ENCODE measurements at places on chromosomes 12 and 14. TPM values are rescaled to one million over a fixed set of nuclear protein-coding genes. Genes with fewer than 3 reads are reported as not detected.
A peak's percentile ranks its signal among the peaks of the same experiment; 100 is the strongest.

- no peak for DNase-seq
These were observed 87.0 kb downstream of the ITPK1 start for GRCh38 chr14:93028724-93029076.

DNA sequence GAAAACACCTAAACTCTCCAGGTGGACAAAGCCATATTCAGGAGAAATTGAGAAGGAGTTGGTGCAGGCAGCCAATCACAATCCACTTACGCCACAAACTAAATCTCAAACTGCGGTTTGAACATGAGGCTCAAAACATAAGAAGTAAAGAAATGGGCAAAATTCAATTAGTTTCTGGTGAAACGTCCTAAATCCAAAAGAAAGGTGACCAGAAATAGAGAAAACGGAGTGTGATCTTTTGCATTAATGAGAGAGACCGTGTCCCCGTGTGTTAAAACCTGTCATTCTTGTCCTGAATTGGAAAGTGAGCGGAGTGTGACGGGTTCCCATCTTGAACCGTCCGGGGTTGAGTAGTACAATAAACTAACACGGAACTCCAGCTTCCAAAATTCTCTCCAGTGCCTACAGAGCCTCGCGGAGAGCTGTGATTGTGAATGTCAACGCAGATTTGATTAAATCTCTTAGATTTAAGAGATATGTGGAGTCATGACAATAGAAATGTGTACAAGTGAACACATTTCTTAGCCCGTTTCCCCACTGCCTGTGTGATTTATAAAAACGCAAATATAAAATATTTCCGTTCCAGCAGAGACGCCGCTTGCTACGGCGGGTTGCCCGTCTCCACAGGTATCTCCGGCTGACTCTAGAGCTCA lies 595 bp upstream of the METAP2 start:
- DNase-seq: no peak

P2RX2 gene
- not detected for total RNA-seq

GRCh38 chr12:6958609-6959057 lies 7.5 kb downstream of the PTPN6 start:
- DNase-seq: no peak

SRGAP1 gene
- total RNA-seq: 16.0 TPM

- DNase-seq: no peak
These were observed 160.2 kb downstream of the DAD1 start for GRCh38 chr14:22428700-22429291.

- no peak for DNase-seq
These were observed 991.9 kb downstream of the FLRT2 start for GRCh38 chr14:86521843-86522242.

- DNase-seq: no peak
These were observed 886.3 kb upstream of the SEL1L start for GRCh38 chr14:82419933-82420332.

- no peak for DNase-seq
These were observed 9.3 kb downstream of the ANKRD33 start for GRCh38 chr12:51897181-51897580.

GRCh38 chr12:94010307-94010706 lies 138.1 kb upstream of the PLXNC1 start:
- DNase-seq: no peak

- DNase-seq: no peak
These were observed 19.4 kb downstream of the OTOGL start for GRCh38 chr12:80118565-80119324.

- no peak for DNase-seq
These were observed 159.3 kb downstream of the PDE3A start for GRCh38 chr12:20527417-20528163.

LGR5 gene
- total RNA-seq: 2.3 TPM

RPAP3 gene
- 25.8 TPM for total RNA-seq

- no peak for DNase-seq
These were observed 1155.2 kb downstream of the TMEM121 start for GRCh38 chr14:106681568-106681967.

GRCh38 chr12:11798006-11798708 lies 148.7 kb downstream of the ETV6 start:
- DNase-seq: no peak

RAB3IP gene
- total RNA-seq: 15.7 TPM

DNA sequence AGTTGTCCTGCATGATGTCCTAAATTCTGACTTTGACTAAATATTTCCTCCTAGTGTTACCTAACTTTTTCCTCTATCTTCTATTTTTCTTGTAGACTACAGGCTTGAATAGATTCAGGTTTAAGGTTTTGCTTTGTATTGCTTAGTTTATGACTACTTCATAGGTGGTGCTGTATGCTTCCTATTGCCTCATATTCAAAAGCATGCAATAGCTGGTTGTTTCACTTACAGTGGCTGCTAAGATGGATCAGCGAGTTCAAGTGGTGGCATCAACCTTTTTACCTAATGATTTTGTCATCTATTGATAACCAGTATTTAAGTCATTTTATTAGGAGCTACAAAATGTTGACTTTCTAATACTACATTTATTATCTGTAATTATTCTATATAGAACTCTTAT lies 36.3 kb upstream of the BICD1 start:
- no peak for DNase-seq

GRCh38 chr12:38646146-38646545 lies 259.2 kb downstream of the CPNE8 start:
- DNase-seq: no peak

DNA sequence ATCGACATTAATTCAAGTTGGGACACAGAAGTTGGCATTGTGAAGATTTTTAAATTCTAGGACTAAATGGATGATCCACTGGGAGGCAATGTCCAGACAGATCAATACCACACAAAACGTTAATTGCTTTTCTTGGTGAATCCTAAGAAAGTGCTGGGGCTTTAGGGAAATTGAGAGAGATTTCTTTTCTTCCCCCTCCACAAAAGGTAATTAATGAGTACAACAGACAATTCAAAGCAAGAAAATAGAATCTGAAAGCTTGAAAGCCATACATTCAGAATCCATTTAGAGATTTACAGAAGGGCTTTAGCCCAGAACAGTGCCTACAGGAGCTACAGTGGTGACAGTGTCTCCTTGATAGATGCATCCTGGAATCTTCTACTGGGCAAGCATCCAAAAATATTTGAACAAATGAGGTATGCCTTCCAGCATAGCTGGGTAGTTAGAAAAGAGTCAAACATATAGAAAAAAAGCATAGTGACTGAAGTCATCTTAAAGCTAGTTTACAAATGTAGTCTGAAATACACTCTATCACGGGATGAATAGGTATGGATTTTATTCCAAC lies 718.1 kb downstream of the DIO2 start:
- DNase-seq: no peak

DNA sequence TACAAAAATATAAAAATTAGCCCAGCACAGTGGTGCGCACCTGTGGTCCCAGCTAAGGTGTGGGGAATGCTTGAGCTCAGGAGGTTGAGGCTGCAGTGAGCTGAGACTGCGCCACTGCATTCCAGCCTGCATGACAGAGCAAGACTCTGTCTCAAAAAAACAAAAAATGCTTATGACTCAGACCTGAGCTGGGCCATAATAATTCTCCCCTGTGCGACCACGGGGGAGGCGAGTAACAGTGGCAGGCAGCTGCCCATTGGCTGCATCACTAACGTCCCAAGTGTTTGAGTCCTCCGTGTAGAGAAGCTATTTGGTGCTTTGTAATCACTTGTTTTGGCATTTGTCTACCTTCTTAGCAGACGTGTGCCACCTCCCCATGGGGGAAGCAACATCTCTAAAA lies 24.9 kb downstream of the PSMC1 start:
- no peak for DNase-seq

DNA sequence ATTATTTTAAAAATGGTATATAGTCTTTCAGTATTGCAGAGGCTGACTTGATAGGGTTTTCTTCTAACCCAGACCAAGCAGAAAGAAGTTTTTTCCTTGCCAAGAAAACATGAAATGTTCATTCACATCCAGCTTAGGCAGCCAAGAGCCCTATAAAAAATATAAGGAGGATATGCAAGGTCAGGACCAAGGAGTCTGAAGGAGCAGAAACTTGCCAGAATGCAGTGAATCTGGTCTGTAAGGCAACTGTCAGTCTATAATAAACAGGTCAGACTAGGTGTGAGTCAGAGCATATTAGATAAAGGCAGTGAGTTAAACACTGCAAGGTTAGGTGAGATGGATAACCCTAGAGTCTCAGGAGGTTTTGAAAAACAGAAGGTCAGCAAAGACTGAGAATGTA lies 645.5 kb downstream of the C12orf50 start:
- no peak for DNase-seq

DPF3 gene
- total RNA-seq: 2.9 TPM

DNA sequence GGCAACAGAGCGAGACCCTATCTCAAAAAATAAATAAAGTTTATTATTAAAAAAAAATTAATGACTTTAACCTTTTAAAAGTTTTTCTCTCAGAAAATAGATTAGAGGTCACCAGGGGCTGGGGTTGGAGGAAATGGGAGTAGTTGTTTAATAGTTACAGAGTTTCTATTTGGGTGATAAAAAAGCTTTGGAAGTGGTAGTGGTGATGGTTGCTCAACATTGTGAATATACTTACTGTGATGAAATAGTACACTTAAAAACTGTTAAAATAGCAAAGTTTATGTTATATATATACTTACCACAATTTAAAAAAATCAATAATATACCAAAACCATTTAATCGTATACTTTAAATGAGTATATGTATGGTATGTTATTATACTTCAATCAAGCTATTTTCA lies 59.6 kb downstream of the ARL6IP4 start:
- DNase-seq: no peak

- DNase-seq: no peak
These were observed 82.0 kb downstream of the BTG1 start for GRCh38 chr12:92063641-92064040.

ARF3 gene
- 112 TPM for total RNA-seq

- no peak for DNase-seq
These were observed at the start of gene TMEM52B for GRCh38 chr12:10178821-10179220. TMEM52B (plus strand) TSS chr12:10179032; CDS start chr12:10179575, 543 bp downstream.

- no peak for DNase-seq
These were observed 56.9 kb downstream of the TAOK3 start for GRCh38 chr12:118315821-118316220.

- no peak for DNase-seq
These were observed 3.3 kb downstream of the NRXN3 start for GRCh38 chr14:78173346-78174035.

GRCh38 chr12:126915309-126915708 lies 1351.7 kb upstream of the TMEM132C start:
- no peak for DNase-seq

- no peak for DNase-seq
These were observed 2.9 kb downstream of the KRT8 start for GRCh38 chr12:52901715-52902541.

DNA sequence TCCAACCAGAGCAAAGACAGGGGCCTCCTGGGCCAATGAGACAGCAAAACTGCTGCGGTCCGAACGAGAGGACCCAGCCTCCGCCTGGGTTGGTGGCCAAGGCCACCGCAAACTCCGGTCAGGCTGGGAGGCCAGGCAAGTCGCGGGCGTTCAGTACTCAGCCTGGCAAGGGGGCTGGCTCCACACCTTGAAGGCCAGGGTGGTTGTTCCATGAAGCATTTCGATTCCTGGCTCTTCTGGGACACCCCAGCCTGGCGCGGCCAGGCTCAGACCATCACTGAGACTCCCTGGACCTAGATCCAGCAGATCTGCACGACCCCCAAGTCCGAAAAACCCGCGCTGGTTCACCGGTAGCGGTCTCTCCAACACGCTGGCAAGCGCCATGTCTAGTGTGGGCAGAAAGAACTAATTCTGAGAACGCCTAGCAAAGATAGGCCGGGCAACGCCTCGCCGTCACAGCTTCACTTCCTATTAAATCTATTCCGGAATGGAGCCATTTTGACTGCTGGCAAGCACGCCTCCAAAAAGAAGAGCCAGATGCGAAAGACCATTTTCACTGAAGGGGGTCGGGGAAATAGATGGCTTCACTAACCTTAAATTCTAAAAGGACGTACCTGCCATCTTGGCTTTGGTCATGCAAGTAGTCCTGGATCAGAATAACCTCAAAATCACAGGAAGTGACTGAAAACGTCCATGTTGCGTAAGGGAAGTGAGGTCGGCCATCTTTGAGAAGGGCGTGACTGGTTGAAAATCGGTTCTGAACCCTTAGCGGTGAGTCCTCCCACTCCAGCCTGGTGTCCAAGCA lies at the start of gene PSMB5:
TSS of gene PSMB5 (minus strand) at position 403 of the 805 bp plus-strand sequence. CDS start at position 384, 19 bp downstream.
- peak; percentile 91 for DNase-seq

DNA sequence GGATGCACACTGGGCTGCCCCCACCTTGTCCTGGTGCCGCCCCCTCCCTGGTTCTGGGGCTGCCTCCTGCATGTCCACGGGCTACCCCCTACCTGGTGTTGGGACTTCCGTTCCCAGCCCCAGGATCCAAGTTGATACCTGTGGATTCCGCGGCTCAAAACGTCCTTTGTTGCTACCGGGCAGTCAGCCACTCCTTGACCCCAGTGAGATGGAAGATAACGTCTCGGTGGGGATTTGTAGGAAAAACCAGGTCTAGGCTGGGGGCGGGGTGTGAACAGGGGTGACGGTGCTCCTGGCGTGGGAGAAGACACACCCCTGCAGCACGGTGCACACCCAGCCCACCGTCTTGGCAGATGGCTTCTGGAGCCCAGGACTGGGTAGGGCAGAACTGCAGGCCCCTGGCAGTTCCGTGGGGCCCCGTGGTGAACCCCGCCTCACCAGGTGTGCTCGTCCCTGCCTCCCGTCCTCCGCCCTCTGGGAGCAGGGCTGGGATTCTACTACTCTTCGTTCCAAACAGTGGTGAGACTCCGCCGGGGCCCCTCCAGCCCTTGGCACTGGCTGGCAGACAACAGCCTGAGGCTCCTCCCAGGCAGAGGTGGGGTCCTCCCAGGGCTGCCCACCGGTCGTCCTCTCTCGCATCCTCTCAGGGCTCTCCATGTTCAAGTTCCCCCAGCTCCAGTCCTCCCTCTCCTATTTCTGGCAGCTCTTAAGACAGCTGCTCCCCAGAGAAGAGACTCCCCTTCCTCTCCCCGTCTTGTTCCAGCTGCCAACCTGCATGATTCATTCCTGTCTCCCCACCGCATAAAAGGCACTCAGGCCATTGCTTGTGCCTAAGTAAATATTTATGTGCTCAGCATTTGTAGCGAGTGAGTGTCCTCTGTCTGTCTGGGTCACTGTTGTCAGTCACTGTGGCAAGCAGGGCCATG lies 75.5 kb downstream of the FBXL14 start:
- no peak for DNase-seq

- peak; percentile 63 for DNase-seq
These were observed at the start of gene ACVRL1 for GRCh38 chr12:51907083-51907855. ACVRL1 (plus strand) TSS chr12:51907504; CDS start chr12:51912475, 4,971 bp downstream.

- DNase-seq: no peak
These were observed 246.7 kb downstream of the PAWR start for GRCh38 chr12:79444089-79444488.

RASSF9 gene
- total RNA-seq: 8.5 TPM

- DNase-seq: no peak
These were observed 173.1 kb upstream of the RTL1 start for GRCh38 chr14:101076451-101077198.

GPRC5D gene
- total RNA-seq: not detected

- no peak for DNase-seq
These were observed 72.0 kb downstream of the CHGA start for GRCh38 chr14:92994942-92995341.

ERBB3 gene
- 159 TPM for total RNA-seq

MYF5 gene
- not detected for total RNA-seq

GRCh38 chr12:52975820-52976573 lies 27.1 kb downstream of the KRT18 start:
- no peak for DNase-seq
